ENCODE measurements at places on chromosomes 7 and 10.
A peak's percentile ranks its signal among the peaks of the same experiment; 100 is the strongest.

DNA sequence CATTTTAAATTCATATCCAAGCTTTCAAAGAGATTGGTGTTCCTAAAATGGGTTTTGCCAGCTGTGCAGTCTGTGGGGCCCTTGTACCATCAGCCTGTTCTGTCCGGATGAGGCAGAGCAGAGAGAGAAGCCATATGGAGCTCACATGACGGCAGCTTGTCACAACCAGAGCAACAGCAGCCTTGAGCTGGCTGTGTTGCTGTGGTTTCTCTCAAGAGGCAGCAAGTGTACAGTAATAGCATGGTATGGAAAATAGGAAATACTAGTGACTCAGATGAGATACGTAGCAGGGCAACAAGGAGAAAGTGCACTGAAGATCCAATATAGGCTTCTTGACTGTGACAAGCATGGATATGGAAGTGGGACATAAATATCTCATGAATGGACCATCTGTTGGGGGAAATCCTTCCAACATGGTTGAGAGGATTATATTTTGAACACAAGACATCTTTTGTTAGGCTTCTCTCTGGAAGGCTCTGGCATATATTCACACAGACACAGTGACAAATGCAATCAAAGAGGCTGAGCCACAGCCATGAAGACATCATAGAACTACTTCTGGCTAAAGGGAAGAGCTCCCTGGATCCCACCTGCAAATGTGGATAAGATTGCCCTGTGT is 251.0 kb upstream of the TAC1 start:
- no peak for DNase-seq

DNA sequence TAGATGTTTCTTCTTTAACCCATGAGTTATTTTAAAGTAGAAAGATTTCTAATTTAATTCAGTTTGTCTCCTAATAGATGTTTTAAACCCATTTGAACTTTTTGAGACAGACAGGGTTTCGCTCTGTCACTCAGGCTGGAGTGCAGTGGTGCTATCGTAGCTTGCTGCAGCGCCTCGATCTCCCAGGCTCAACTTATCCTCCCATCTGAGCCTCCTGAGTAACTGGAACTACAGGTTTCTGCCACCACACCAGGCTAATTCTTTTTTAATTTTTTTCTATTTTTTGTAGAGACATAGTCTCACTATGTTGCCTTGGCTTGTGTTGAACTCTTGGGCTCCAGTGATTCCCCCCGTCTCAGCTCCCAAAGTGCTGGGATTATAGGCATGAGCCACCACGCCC is 53.0 kb upstream of the RAB18 start:
- DNase-seq, result no peak

DNA sequence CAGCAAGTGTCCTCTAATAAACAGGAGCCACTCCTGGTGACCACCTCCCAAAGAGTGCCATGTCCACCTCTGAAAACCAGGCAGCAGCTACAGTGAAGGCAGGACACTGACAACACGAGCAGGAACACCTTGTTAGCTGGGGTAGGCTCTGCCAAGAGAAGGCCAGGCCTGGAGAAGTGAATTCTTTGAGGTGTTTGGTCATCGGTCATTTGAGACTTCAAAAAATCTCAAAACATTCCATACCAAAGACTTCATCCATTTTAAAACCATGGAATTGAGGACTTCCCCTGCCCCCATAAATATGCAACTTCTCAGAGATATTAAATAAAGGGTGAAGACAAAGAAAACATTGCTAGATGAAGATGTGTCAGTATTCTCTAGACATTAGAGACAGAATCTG is 28.4 kb upstream of the OPALIN start:
- no peak for DNase-seq

DNA sequence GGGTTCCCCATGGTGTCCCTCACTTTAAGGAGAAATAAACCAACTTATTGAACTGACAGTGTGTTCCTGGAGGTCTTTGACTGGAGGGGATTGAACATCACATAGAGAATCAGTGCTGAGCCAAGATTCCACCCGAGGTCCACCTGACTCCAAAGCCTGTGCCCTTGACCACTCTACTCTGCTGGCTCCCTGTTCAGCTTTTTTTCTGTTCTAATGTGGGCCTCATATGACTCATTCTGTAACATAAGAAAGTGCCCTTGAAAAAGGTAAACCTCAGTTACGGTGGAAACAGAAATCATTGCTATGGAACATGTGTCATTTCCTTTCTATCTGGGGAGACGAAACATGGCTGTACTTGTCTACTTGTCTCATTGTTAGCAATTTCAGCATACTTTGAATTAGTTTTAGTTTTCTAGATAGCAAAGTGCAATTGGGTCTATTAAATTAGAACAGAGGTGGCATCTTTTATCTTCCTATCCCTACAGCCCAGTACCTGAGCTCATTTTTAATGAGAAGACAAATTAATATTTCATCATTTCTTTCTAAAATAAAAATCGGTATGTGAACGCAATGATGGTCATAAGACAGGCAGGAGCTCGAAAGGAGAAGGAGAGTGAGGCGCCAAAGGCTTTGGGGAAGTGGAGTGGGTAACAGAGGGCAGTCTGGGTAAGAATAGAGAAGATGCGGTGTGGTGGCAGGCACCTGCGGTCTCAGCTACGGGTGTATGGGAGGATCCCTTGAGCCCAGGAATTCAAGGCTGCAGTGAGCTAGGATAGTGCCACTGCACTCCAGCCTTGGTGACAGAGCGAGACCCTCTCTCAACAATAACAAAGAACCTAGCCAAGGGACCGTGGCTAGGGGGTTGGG is 1.5 kb downstream of the GSDME start:
- DNase-seq, result peak; percentile 18

GRCh38 chr7:112189691-112190090 is 16.5 kb downstream of the DOCK4 start:
- DNase-seq, result no peak

DNA sequence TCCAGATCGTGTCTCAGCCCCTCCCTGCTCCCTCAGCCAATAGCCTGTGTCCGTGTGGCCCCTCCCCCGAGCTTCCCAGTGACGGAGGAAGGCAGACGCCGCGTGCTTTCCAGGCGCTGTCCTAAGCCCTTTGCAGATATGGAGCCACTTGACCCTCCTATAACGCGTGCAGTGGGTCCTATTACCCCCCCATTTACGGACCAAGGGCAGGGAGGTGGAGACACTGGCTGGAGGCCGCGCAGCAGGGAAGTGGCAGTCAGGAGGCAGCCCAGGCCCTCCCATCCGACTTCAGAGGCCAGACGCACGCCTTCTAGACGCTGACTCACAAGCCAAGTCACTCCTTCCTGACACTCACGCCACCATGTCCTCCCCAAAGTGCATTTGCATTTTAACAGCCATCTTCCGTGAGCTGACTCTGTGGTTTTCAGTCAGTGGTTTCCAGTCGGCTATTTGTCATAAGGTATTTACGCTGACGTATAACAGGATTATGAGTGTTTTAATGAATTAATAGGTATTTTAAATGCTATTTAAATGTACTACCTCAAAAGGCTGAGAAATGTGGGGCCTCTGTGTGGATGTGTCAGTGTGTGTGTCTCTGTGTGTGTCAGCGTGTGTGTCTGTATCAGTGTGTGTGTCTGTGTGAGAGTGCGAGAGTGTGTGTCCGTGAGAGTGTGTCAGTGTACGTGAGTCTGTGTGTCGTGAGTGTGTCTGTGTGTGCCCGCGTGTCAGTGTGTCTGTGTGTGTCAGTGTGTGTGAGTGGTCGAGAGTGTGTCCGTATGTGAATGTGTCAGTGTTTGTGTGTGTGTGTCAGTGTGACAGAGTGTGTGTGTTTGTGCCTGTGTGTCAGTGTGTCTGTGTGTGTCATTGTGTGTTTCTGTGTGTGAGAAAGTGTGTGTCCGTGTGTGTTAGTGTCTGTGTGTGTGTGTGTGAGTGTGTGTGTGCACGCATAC is 92.0 kb upstream of the INSIG1 start:
- DNase-seq, result peak; percentile 95

GRCh38 chr7:11750191-11750590 is 81.8 kb downstream of the THSD7A start:
- DNase-seq, result no peak

DNA sequence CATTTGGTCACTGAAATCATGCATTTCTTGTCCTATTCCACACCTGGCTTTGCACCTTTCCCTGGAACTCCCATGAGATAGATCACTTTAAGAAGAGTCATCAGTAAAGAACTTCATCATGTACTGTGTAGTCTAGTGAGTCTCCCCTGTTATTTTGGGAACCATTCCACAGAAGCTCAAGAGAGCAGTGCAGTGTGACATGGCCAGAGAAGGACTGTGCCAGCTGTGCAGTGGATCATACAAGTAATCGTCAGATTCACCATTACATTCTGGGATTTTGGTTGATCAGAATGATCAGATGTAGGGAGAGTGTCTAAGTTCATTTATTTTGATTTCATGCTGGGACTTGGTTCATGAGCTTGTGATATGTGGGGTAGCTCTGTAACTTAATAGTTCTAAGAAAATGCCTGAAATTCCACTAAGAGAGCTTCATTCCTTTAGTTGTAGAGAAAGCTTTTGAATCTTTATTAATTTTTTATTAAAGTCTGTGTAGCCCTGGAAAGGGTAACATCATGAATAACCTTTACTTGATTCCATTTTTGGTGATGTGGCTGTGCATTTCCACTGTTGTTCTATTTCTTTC is 166.8 kb downstream of the SUGCT start:
- DNase-seq, result no peak

DNA sequence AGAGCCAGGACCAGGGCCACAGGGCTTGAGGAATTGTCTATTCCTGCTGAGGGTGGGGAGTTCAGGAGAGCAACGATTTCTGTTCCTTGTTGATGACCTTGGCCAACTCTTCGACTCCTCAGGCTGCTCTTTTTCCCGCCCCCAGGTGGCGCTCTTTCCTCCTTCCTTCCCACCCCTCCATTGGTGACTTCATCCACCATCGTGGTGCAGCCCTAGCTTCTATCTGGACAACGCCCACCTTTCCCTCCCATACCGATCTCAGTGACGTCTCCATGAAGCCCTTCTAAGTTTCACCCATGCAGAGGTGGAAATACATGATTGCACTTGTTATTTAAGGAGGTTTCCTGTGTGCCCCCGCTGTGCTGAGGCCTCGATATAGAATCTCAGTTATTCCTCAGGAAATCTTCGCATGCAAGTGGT is 22.1 kb upstream of the CARD11 start:
- peak; percentile 74 for DNase-seq

DNA sequence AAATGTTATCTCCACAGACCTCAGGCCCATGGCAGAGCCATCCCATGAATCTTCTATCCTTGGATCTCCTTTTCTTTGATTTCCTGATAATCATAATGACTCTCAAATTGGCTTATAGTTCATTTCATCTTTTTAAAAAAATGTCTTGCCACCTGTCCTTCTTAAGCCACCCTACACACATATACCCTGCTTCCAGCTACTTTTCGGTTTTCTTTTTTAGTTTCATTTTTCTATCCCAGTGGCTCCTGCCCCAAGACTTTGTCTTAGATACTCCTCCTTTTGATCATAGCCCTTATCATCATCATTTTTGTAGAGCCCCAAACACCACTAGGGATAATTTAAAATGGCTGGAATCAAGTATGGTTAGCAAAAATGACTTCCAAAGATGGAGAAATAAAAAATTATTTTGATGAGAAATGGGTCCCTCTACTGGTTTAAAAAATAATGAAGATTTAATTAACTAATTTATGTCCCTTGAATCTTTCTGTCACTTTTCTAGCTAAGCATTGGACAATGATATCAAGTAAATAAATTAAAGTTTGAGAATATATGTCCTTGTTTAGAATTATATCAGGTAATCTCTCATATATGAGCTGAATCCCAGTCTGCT is 277.3 kb upstream of the SEMA3D start:
- DNase-seq, result no peak

DNA sequence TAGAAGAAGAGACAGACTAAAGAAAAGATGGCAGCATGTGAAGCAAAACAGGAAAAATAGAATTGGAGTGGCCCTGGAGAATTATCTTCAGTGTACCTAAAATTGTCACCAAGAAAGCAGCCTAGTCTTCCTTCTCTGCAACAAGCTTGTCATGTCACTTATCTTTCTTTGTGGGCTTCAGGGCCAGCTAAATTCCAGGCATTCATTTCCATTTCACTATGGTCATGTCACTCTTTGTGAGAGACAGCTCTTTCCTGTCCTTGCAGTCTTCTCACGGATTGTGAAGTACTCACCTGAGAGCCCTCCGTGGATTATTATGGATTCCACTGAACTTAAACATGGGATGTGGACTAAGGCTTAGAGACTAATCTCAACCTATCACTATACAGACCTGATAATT is 9.0 kb upstream of the HKDC1 start:
- DNase-seq, result no peak

- no peak for DNase-seq
These were observed 59.9 kb downstream of the ALOX5 start for GRCh38 chr10:45433716-45434469.

- DNase-seq, result no peak
These were observed 88.2 kb upstream of the FAM133B start for GRCh38 chr7:92678291-92678920.

- no peak for DNase-seq
These were observed 175.4 kb downstream of the ARID5B start for GRCh38 chr10:62076891-62077290.

- DNase-seq, result no peak
These were observed 569 bp upstream of the NPTX2 start for GRCh38 chr7:98616381-98617050.

DNA sequence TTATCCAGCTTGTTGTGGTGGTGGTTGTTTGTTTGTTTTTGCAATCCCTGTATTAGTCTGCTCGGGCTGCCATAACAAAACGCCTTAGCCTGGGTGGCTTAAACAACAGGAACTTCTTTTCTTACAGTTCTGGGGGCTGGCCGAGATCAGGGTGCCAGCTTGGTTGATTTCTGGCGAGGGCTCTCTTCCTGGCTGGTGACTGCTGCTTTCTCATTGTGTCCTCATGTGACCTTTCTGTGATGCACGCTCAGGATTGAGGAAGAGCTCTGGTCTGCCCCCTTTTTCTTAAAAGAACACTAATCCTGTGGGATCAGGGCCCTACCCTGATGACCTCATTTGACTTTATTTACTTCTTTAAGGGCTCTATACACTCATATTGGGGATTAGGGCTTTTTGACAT is 107.1 kb upstream of the NRP1 start:
- no peak for DNase-seq

DNA sequence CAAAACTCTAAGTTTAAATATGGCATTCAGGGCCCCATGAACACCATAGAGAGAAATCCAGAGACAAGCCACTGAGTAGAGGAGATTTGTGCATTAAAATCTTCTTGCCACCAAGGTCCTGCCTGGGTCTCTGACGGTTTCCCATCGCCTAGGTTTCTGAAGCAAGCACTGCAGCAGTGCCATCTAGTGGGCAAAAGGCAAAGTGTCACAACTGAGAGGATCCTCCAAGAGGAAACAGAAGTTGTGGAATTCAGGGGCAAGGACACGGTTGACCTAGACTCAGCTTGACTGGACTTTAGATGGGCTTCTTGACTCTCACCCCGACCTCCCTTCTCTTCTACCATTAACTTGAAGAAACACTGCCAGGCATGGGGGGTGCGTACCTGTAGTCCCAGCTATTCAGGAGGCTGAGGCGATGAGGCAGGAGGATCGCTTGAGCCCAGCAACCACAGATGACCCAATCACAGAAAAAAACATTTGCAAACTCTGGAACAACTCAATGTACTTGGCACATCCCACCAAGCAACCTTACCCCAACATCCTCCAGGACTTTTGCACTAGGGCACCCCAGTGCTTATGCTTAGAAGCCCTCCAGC is 604.1 kb downstream of the GALNT17 start:
- peak; percentile 60 for DNase-seq

GRCh38 chr10:109324721-109325120 is 598.6 kb downstream of the XPNPEP1 start:
- no peak for DNase-seq

GRCh38 chr7:17498230-17498629 is 199.8 kb downstream of the AHR start:
- no peak for DNase-seq
